ENCODE measurements at places on chromosomes 13 and 19. TPM values are rescaled to one million over a fixed set of nuclear protein-coding genes. Genes with fewer than 3 reads are reported as not detected.

NALCN gene
- total RNA-seq, result 6.4 TPM

ZNF749 gene
- total RNA-seq, result 17.6 TPM

CEACAM16 gene
- not detected for total RNA-seq

STAP2 gene
- 71.1 TPM for total RNA-seq

IGLON5 gene
- total RNA-seq, result not detected

TNNI3 gene
- total RNA-seq, result 40.1 TPM

TUBA3C gene
- total RNA-seq, result not detected

KLHL1 gene
- not detected for total RNA-seq

CRTC1 gene
- total RNA-seq, result 8.5 TPM

DNA sequence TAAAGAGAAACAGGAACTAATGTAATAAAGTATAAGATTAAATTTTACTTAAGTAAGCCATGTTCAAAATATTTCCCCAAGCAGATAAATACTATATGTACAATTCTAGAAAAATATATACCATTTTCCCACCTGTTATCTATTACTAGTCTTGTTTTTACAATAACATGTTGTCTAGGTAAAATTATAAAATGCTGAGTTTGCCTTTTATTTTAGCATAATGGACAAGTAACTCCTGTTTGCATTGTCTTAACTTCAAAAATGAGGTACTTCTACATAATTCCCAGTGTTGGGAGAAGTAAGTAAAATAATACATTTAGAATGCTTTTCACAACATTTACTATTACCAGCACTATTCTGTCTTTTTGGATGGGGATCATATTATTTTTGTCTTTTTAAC, 800.5 kb downstream of the SLITRK6 start:
- H3K4me1 ChIP-seq, result peaks cover 7% of the 10 kb centered on the region
- H3K27me3 ChIP-seq, result no peaks in the 10 kb centered on the region
- H3K36me3 ChIP-seq, result no peaks in the 10 kb centered on the region

DNA sequence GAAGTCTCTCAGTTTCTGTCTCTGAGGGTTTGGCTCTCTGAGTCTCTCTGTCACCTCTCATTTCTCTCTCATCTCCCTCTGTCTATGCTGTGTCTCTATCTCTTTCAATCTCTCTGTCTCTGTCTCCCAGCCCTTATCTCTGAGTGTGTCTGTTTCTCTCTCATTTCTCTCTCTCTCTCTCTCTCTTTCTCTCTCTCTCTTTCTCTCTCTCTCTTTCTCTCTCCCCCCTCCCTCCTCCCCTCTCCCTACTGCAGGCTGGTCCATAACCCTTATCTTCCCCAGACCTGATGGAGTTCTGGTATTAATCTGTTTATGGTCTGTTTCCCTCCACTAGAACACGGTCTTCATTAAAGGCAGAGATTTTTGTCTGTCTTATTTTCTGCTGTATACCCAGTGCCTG, 1.3 kb upstream of the PVR start:
- no peak overlapping the region for H3K4me3 ChIP-seq
- DNase-seq, result no peak
- H3K36me3 ChIP-seq, result peaks cover 4% of the 10 kb centered on the region
- H3K27ac ChIP-seq, result no peak overlapping the region
- peaks cover 35% of the 10 kb centered on the region for H3K4me1 ChIP-seq

GRCh38 chr13:80305737-80306136, 35.2 kb downstream of the SPRY2 start:
- no peaks in the 10 kb centered on the region for H3K27me3 ChIP-seq
- no peak overlapping the region for H3K4me3 ChIP-seq
- no peak overlapping the region for H3K27ac ChIP-seq
- DNase-seq, result no peak

DNA sequence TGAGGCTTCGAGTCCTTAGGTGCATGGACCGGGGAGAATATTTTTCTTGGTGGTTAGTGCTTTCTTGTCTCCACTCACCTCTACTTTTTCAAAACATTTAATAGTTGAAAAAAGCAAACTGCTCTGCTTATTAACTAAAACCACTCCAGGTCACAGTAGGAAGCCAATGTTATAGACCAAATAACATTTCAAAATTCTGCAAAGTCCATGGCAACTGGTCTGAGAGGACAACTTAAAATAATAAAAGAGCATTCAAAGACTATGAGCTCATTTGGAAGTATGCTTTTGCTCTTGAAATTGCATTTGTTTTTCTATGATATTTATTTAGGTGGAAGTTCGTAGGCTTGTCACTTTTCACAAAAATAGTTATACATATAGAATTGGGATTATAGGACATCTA, 483.0 kb downstream of the DCT start:
- H3K4me3 ChIP-seq, result no peak overlapping the region
- no peaks in the 10 kb centered on the region for H3K36me3 ChIP-seq
- DNase-seq, result no peak
- H3K27me3 ChIP-seq, result no peaks in the 10 kb centered on the region

- peaks cover 31% of the 10 kb centered on the region for H3K4me1 ChIP-seq
- H3K27me3 ChIP-seq, result no peaks in the 10 kb centered on the region
- no peak for DNase-seq
- H3K27ac ChIP-seq, result no peak overlapping the region
Observed at GRCh38 chr19:35112995-35113688, 2.5 kb upstream of the FXYD3 start.

DNA sequence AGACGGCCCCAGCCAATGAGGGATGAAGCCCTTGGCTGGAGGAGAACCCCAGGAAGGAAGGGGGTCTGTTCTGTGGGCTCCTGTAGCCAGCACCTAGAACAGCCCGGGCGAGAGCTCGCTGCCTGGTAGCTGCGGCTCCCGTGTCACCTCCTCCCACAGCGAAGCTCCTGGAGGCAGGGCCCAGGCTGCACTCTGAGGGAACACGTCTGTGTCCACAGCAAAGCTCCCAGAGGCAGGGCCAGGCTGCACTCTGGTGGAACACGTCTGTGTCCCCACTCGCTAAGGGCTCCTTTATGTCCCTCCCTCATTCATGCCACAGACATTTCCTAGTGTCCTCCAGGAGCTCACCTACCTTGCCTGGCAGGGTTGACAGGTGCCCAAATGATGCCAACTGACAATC, 8.4 kb downstream of the TRAPPC6A start:
- no peaks in the 10 kb centered on the region for H3K4me1 ChIP-seq
- H3K27me3 ChIP-seq, result no peaks in the 10 kb centered on the region
- H3K4me3 ChIP-seq, result no peak overlapping the region
- H3K36me3 ChIP-seq, result no peaks in the 10 kb centered on the region
- H3K27ac ChIP-seq, result no peak overlapping the region
- no peak for DNase-seq

GRCh38 chr19:12752056-12752781, 628 bp downstream of the BEST2 start:
- DNase-seq, result no peak
- H3K27me3 ChIP-seq, result peaks cover 11% of the 10 kb centered on the region
- peaks cover 11% of the 10 kb centered on the region for H3K36me3 ChIP-seq

DNA sequence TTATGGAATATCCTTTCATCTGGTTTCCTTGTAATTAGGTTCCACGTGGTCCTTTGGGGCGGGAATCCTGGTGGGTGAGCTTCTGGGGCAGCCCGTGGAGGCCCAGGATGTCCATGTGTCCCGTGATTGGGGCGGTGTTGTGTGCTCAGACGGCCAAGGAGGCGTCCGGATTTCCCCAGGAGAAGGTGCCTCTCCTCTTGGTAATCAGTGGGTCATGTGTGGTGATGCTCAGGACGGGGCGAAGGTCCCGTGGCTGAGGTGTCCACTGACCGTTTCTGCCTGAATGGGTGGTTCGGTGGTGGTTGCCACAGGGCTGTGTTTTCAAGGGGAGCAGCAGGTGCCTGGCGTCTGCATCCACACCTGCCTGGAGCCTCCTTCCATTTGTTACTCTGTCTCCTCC, 52.2 kb upstream of the F7 start:
- no peak for DNase-seq
- H3K4me1 ChIP-seq, result 0 out of 2 replicates have a peak, but pooled peaks cover 3% of the 10 kb centered on the region
- H3K4me3 ChIP-seq, result no peak overlapping the region
- no peaks in the 10 kb centered on the region for H3K36me3 ChIP-seq
- no peak overlapping the region for H3K27ac ChIP-seq

GRCh38 chr19:12990431-12990830, 4.8 kb upstream of the NFIX start:
- no peak for DNase-seq
- no peaks in the 10 kb centered on the region for H3K27me3 ChIP-seq
- H3K4me1 ChIP-seq, result peaks cover 4% of the 10 kb centered on the region

DNA sequence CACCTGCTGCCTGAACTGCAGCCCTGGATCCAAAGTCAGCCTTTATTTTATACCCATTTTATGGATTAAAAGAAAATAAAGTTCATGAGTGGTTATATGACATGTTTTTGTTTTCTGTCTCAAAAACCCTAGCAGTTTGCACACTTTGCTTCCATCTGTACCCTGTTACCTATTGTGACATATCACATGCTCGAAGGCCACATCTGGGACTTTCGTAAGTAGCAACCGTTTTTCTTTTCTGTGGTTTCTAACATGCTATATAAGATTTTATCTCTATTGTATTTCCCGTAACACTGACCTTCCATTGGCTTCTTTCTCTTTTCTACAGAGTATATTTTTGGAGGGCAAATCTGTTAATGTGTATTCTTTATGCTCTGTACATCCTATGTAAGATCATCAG, 1007.2 kb downstream of the PCDH9 start:
- no peak overlapping the region for H3K4me3 ChIP-seq
- no peaks in the 10 kb centered on the region for H3K36me3 ChIP-seq
- DNase-seq, result no peak
- H3K4me1 ChIP-seq, result no peaks in the 10 kb centered on the region
- no peak overlapping the region for H3K27ac ChIP-seq

- H3K27ac ChIP-seq, result no peak overlapping the region
- DNase-seq, result no peak
- H3K4me1 ChIP-seq, result no peaks in the 10 kb centered on the region
Observed at GRCh38 chr19:39264306-39265290, 3.6 kb upstream of the IFNL2 start.

- H3K36me3 ChIP-seq, result no peaks in the 10 kb centered on the region
- no peak overlapping the region for H3K4me3 ChIP-seq
- peaks cover 17% of the 10 kb centered on the region for H3K27me3 ChIP-seq
Observed at GRCh38 chr13:51154029-51154555, 43.0 kb upstream of the C13orf42 start.

GRCh38 chr19:57441979-57442752, 7.0 kb downstream of the ZNF749 start:
- DNase-seq, result no peak
- H3K27ac ChIP-seq, result no peak overlapping the region
- no peaks in the 10 kb centered on the region for H3K27me3 ChIP-seq
- H3K4me1 ChIP-seq, result no peaks in the 10 kb centered on the region
- H3K4me3 ChIP-seq, result no peak overlapping the region
- H3K36me3 ChIP-seq, result peaks cover 86% of the 10 kb centered on the region

GRCh38 chr19:46862974-46863632, 2.3 kb downstream of the ARHGAP35 start:
- no peak for DNase-seq
- H3K4me3 ChIP-seq, result peak overlapping the region; percentile 97

DNA sequence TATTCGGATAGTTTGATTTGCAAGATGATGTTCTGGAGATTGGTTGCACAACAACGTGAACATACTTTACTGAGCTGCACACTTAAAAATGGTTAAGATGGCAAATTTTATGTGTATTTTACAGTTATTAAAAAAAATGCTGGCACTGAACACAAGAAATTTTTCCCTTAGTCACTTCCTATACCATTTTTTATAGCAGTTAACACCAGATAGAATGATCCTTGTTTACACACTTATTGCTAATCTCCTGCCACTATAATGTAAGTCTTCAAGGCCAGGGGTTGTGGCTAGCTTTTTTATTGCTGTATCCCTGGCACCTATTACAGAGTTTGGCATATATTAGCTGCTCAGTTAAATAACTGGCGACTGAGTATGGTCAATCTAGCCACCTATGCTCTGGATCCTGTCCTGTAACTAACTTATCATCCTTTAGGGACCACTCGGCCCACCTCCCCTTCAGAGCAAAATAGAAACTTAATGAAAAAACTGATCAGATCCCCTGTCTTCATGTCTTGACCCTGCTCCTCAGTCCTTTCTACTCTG, 2.0 kb upstream of the EBPL start:
- peak; percentile 76 for DNase-seq
- H3K4me1 ChIP-seq, result peaks cover 30% of the 10 kb centered on the region
- H3K27ac ChIP-seq, result peak overlapping the region; percentile 28

GRCh38 chr19:51712461-51713081, 11.2 kb downstream of the HAS1 start:
- H3K4me3 ChIP-seq, result no peak overlapping the region
- DNase-seq, result peak; percentile 85
- no peaks in the 10 kb centered on the region for H3K4me1 ChIP-seq

GRCh38 chr19:55333870-55334269, 5.8 kb upstream of the KMT5C start:
- H3K36me3 ChIP-seq, result no peaks in the 10 kb centered on the region
- H3K27ac ChIP-seq, result no peak overlapping the region
- DNase-seq, result no peak
- H3K4me3 ChIP-seq, result no peak overlapping the region
- H3K27me3 ChIP-seq, result no peaks in the 10 kb centered on the region
- peaks cover 8% of the 10 kb centered on the region for H3K4me1 ChIP-seq

- H3K27me3 ChIP-seq, result no peaks in the 10 kb centered on the region
- no peak overlapping the region for H3K4me3 ChIP-seq
- DNase-seq, result peak; percentile 7
Observed at GRCh38 chr13:75079226-75079625, 402.7 kb downstream of the TBC1D4 start.

DNA sequence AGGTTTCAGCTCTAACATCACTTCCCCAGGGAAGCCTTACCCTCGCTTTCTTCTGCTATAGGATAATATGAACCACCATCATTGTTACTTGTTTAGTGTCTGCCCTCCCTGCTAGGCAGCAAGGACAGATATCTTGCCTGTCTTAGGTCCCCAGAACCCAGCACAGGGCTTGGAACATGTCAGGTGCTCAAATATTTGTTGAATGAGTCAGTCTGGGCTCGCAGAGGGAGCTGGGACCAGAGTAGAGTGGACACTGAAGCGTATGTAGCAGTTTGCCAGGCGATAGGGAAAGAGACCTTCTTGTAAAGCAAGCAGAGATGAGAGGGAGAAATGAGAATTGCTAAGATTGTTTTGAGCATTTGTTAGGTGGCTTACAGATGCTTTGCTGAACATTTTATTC, 11.7 kb downstream of the BCKDHA start:
- peaks cover 9% of the 10 kb centered on the region for H3K4me1 ChIP-seq
- no peak overlapping the region for H3K4me3 ChIP-seq
- peak; percentile 83 for DNase-seq
- no peaks in the 10 kb centered on the region for H3K27me3 ChIP-seq
- 0 out of 2 replicates have a peak overlapping the region, but pooled peaks have one; percentile 14 for H3K27ac ChIP-seq
